ENCODE measurements at places on chromosomes 6 and 20.

DNA sequence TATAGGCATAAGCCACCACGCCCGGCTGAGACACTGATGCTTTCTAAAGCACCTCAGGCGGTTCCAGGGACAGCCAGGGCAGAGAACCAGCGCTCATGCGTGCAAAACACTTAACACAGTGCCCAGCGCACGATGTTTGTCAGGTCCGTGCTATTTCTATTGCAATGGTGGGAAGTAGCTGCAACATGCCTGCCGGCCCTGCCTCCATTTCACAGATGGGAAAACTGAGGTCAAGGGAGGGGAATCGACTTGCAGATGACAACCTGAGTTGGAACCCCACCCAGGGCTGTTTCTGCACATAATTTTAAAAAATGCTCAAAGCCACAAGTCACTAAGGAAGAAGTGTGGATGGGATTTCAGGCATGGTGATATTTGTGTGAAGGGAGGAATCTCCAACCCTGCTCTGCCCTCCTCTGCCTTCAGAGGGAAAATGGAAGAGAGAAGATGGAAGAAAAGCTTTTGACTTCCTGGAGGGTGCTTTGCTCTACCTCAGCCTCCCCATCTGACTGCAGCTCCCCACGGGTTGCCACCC is 39.9 kb downstream of the KIAA1755 start:
- no peak for DNase-seq

DNA sequence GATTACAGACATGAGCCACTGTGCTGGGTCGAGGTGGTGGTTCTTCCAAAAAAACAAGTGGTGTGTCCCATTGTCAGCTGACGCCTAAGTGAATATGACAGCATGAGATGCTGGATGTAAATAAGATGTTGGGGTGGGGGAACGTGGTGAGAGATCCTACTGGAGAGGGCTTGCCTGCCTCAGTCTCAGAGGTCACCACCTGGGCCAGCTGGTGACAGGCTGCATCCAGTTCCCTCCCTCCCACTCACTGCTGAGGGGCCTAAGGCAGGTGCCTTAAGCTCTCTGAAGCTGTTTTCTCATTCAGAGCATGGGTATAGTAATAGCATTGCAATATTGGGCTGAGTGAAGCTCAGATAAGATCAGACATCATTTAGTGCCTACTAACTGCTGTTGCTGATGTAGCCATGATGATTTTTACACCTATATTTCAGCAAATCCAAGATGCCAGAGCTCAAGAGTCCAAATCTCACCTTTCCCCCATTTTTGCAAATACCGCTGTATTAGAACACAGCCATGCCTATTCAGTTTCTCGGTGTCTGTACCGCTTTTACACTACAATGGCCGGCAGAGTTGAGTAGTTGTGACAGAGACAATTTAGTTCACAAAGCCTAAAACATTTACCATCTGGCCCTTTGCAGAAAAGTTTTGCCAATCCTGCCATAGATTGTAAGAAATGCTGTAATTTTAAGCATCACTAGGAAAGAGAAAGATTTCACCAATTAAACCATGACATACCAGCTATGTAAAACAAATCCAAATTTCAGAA is 171.3 kb downstream of the ANKRD60 start:
- no peak for DNase-seq

GRCh38 chr6:66992660-66993059 is 1285.6 kb upstream of the EYS start:
- DNase-seq = no peak

DNA sequence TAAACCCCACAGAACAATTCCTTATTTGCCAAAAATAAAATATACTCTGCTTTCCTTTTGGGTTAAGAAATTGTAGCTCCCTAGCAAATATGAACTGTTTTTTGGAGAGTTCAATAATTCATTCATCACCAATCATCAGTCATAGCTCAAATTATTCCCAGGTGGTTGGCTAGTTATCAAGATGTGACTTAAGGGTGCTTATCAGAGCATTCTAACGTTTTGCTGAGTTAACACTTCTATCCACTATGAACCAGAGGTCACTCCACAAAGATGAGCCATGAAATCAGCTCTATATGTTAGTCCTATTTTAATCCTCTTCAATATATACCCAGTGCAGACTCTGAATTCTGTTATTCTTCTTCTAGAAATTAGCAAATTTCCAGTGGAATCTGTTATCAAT is 379.1 kb downstream of the TENT5A start:
- DNase-seq = no peak

DNA sequence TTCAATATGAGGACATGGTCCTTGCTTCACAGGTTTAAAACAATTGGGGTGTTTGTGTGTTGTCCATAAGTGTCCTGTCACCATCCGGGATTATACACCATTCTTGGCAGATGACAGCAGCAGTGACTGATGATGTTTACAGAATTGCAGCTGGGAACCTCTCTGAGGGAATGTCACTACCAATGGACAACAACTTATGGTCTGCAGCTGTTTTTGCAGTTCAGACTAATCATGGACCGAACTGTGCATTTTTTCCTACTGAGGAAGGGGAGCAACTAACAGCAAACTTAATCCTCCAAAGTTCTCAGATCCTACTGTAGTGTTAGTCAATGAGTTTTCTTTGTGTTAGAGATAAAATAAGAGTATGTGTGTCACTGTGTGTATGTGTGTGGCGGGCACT is 26.0 kb downstream of the FAM229B start:
- no peak for DNase-seq

- DNase-seq = no peak
Measured at GRCh38 chr6:43795421-43795820, 25.4 kb downstream of the VEGFA start.

- peak; percentile 62 for DNase-seq
Measured at GRCh38 chr6:11833626-11834592, 55.3 kb upstream of the ADTRP start.

DNA sequence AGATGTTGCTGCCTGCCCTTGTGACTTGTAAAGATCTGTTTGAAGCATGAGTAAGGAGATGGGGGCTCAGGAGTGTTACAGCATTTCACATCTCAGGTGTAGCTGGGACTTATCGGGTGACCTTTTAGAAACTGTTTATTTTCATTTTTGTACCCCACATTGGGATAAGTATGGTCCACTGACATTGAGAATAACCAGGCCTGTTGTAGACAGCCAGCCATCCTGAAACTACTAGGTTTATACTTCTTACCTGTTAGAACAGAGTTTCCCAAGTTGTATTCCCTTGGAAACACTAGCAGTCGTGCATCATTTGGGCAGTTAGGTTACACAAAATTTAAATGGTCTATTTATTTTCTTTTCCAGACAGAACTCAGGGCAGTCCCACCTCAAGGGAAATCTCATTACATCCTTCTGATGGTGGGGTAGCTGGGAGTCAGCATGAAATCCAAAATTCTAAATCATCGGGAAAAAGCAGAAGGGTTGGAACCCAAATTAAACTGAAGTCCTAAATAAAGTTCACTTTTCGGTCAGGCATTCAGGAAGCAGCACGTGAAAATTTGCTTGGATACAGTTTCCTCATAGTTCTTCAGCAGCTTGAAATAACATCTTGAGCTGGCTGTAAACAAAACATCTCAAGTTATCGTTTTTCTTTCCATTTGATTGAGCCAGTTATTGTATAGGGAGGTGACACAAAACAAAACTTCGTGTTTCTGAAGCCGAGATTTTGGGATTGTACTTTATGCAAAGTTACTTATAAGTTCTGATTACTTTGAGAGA is 30.5 kb downstream of the FOXO3 start:
- no peak for DNase-seq

- no peak for DNase-seq
Measured at GRCh38 chr6:102853249-102853955, 1459.9 kb downstream of the GRIK2 start.

- no peak for DNase-seq
Measured at GRCh38 chr6:68069921-68070710, 565.0 kb upstream of the ADGRB3 start.

- DNase-seq = no peak
Measured at GRCh38 chr6:105867821-105868220, 218.3 kb upstream of the PRDM1 start.

- DNase-seq = no peak
Measured at GRCh38 chr20:4225745-4226144, 210.4 kb upstream of the RNF24 start.

DNA sequence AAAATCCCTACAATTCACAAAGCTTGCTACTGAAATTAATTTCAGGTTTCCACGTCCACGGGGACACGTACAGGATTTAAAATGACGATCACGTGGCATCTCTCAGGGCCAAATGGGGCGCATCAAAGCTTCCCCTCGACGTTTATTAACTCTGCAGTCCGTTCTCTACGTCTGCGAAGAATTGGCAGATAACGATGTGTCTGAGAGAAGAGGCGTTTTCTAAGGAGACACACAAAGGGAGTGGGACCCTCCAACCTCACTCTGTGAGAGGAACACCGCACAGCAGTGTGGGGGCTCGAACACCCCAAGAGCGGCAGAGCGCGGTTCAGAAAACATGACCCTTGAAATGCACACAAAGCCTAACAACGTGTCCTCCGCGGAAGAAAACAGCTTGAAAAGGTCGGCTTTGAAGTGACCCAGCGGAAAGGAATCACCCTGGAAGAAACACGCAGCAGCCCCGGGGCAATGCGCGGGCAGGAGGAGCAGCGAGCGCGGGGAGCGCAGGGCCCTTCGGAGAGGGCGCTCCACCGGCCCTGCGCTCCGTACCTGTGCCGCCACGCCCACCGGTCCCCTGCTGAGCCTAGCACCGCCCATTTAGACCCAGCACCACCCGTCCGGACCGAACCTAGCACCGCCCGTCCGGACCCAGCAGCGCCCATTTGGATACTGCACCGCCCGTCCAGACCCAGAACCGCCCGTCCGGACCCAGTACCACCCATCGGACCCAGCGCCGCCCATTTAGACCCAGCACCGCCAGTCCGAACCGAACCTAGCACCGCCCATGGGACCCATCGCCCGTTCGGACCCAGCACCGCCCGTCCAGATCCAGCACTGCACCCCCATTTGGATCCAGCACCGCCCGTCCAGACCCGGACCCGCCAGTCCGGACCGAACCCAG is 1.1 kb upstream of the AFDN start:
- DNase-seq = peak; percentile 81

DNA sequence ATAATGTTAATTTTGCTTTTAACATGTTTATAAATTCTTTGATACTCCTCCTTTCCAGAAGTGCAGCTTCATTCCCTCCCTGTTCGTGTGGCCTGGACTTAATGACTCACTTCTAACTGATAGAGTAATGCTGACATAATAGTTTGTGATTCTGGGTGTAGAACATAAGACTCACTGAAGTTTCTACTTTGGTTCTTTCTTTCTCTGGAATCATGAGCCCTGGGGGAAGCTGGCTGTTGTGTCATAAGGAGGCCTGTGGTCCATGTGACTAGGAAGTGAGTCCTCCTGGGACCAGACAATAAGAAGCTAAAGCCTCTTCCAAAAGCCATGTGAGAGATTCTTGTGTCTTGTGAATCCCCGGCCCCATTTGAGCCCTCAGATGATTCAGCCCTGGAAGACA is 30.5 kb upstream of the HLA-G start:
- no peak for DNase-seq

GRCh38 chr6:167533851-167534250 is 209.0 kb downstream of the TTLL2 start:
- no peak for DNase-seq

GRCh38 chr6:21404577-21404976 is 189.0 kb upstream of the SOX4 start:
- no peak for DNase-seq

DNA sequence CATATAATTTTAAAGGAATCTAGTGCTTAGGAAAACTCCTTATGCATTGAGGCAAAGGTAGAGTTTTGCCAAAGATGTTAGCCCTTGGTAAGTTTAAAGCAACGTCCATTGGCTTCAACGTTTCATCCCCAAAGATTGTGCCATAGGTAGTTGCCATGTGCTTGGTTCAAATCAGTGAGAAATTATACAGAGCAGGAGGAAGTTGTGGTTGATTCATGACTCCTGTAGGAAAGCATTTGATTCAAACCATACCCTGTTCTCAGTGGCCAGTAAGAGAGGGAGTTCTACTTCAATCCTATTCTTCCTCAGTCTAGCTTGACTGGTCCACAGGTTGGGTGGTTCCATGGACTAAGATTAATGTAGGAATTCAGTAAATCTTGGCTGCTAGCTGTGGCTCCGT is 535.6 kb downstream of the QKI start:
- no peak for DNase-seq

DNA sequence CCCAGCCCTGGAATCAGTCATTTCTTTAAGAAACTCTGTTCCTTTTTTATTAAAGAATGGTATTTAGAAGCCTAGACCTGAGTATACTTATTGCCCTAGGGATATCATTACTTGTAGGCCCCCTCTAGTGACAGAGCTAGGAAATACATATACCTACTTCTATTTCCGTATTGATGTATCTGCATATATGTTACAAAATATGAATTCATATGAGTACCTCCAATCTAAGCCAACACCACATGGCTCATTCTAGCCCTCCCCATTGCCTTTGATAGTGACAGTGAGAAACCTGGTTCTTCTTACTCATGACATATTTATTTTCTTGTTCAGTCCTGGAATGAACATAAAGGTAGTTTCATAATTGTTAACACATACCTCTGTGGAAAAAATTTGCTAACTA is 137.2 kb downstream of the FARS2 start:
- no peak for DNase-seq

GRCh38 chr6:153840039-153840850 is 198.8 kb upstream of the OPRM1 start:
- DNase-seq = no peak

- peak; percentile 55 for DNase-seq
Measured at GRCh38 chr20:46022411-46023147, 6.4 kb upstream of the SLC12A5 start.

- no peak for DNase-seq
Measured at GRCh38 chr20:54335299-54335698, 127.4 kb downstream of the PFDN4 start.

GRCh38 chr6:56073761-56074160 is 173.6 kb downstream of the COL21A1 start:
- DNase-seq = no peak

- no peak for DNase-seq
Measured at GRCh38 chr6:85078058-85078457, 313.7 kb upstream of the TBX18 start.

GRCh38 chr20:12593342-12593873 is 415.4 kb upstream of the SPTLC3 start:
- DNase-seq = no peak

GRCh38 chr6:30820193-30820592 is 64.1 kb upstream of the DDR1 start:
- DNase-seq = peak; percentile 38

GRCh38 chr6:154478701-154479060 is 31.8 kb downstream of the CNKSR3 start:
- no peak for DNase-seq

DNA sequence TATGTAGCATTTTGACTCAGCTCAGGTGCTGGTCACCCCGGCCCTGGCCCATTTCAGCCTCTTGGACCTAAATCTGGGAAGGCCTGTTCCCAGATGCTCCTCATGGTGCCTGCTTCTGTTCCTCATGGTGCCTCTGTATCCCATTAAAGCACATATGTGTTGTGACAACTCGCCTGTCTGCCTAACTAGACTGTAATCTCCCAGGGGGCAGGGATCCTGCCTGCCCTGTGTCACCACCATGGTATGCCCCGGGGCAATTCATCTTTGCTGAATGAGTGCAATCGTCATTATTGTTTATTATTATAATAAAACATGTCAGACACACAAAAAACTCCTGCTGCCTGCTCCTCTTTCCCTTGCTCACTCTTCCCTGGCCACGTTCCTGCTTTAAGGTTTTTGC is 62.0 kb downstream of the ZFP64 start:
- DNase-seq = no peak
